ENCODE measurements at places on chromosomes 6 and 20.

DNA sequence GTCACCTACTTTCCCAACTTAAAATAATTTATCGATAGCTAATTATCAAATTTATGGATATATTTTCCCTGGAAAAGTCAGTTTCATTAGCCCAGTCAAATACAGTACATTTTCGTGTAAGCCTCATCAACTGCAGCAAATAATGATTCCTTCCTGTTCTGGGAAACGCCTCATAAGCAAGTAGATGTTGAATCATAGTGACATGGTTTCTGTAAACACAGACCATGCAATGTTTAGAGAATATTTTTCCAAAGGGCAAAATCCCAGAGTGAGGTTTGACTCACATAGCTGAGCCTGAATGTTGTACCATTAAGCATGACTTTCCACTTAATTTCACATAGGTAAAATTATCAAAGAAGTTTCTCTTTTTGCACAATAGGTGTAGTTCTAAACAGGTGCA lies 16.7 kb upstream of the VNN1 start:
- DNase-seq, result peak; percentile 77

- DNase-seq, result no peak
Measured at GRCh38 chr6:146859795-146860495, 261.2 kb downstream of the ADGB start.

GRCh38 chr6:157842212-157842611 lies 19.2 kb downstream of the SNX9 start:
- DNase-seq, result no peak

- DNase-seq, result no peak
Measured at GRCh38 chr20:57605045-57605444, 15.2 kb downstream of the ZBP1 start.
